Activated CD8-positive, alpha-beta memory T cell treated with anti-CD3 and anti-CD28 coated beads for 4 hours (primary cell): ENCODE measurements at places on chromosomes 3 and 15.

GRCh38 chr3:121698901-121699300 lies 38.2 kb upstream of the HCLS1 start:
- no peak for DNase-seq

DNA sequence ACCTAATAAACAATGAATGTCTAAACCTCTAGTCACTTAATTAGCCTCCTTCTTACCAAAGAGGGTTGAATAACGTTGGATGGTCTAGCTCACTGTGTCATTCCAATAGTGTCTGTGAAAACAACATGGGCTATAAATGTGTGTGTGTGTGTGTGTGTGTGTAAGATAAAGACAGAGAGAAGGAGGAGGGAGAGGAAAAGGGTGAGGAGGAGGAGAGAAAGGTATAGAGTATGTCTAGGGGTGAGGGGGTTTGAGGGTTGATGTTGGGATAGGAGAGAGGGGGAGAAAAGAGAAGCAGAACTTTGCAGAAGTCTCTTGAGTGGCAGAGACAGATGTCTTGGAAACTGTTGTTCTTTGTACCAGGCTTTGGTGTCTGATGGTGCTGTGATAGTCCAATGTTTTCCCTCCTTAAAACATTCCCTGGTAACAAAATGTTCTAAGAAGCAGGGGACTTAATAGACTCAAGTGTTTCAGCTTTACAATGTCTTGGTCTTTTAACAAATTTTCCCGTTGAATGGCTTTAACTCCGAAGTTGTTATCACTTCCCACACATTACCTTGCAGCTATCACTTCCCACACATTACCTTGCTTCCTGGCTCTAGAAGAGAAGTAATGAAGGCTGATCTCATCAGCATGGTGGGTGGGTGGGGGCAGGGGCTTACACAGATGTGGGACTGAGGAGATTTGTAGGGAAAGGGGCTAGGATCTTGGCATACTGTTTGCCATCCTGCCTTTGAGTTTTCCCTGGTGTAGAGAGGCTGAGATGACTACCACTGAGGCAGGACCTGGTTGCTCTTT lies 57.8 kb upstream of the ETV5 start:
- DNase-seq, result no peak

DNA sequence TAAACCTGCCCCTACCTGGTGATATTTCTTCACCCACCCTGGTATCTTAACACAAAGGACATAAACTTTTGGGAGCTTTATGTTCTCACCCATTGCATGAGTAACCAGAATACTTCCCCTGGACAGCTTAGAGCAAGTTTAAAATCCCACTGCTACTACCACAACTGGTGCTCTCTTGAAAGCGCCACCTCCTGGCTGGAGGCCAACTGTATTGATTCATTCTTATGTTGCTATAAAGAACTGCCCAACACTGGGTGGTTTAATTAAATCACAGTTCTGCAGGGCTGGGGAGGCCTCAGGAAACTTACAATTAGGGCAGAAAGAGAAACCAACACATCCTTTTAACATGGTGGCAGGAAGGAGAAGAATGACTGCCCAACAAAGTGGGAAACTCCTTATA lies 592.4 kb downstream of the EPHA3 start:
- DNase-seq, result no peak

- no peak for DNase-seq
Observed at GRCh38 chr15:45201557-45201859, 13.7 kb upstream of the SHF start.

DNA sequence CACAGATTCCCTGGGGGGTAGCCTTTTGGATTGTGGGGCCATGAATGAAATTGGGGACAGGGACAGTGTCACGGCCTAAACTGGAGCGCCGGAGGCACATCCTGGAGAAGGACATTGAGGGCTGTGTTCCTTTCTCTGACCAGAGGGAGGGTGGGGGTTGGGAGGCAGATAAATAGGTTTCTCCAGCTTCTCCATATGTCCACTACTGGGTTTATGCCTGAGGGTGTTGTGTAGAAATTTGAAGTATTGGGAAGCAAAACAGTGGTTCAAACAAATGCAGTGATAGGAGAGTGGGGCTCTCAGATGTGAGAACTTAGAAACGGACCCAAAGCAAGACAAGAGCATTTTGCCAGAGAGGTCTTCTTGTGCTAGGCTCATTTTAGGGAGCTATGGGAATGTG lies 34.3 kb downstream of the TRIM71 start:
- no peak for DNase-seq

- no peak for DNase-seq
Observed at GRCh38 chr3:100993309-100993708, at the start of gene ABI3BP. ABI3BP (minus strand) TSS chr3:100993421; CDS start chr3:100993384, 37 bp downstream.

GRCh38 chr3:172305552-172305951 lies 142.7 kb downstream of the GHSR start:
- DNase-seq, result no peak

GRCh38 chr15:44458429-44458828 lies 31.0 kb downstream of the CTDSPL2 start:
- no peak for DNase-seq

DNA sequence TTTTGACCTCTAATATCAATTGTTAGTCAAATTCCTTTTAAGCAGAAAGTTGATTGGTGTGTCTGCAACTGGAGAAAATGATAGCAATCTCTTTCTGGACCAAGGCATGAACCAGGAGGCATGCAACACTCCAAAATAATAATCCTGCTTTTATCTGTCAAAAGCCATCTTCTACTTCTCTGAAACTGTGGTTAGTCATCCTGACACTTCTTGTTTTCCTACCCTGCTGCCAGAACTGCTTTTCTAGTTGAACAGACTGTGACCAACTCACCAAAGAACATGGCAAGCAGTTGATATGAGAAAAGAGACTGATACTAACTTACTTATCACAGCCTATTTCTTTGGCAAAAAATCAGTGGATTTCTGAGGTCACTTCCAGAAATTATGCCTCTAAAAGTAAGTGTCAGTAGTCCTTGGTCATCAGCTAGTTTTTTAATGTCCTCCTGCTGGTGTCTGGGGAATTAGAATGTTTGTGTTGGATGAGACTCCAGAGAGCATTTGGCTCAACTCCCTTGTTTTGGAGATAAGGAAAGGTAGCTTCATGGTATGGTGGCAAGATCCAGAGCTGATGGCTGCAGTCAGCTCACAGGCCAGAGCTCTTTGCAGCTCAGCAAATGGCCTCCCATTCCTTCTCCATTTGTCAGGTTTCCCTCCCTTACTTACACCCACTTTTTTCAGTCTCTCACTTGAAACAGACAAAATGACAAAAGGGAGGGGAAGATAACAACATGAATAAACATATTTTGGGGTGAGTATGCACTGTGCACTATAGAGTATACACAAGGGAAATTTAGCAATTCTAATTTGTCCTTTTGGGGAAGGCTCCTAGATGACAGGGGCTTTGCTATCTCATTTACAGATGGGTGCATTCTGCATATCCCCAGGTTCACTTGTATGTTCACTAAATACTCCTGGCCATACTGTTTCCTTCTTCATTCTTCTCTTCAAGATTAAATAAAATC lies 7.0 kb downstream of the CRYGS start:
- no peak for DNase-seq

DNA sequence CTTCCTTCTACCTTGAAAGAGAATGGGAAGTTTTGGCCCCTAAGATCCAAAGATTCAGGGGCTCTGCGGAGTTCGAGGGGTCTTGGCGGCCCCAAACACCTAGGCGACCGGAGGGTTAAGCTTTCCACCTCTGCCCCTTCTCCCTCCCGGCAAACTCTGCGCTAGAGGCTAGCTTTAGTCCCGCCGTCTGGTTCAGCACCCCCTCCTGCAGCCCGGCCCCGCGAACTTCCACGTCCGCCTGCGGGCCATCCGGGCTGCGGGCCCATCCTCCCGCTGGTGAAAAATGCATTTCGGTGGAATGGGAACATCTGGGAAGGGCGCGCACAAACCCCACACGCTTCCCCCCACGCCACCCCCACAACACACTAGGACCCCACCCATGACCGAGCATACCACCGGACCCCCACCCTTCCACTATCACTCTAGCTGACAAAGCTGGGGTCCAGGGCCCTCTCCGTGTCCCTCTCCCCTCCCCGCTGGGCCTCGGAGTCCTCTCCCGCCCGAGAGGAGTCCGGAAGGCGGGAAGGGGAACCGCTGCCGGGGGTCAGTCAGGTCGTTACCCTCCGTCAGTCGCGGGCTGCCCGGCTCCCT lies 1.0 kb downstream of the SHOX2 start:
- no peak for DNase-seq

- no peak for DNase-seq
Observed at GRCh38 chr15:73345658-73346057, 23.1 kb downstream of the HCN4 start.

DNA sequence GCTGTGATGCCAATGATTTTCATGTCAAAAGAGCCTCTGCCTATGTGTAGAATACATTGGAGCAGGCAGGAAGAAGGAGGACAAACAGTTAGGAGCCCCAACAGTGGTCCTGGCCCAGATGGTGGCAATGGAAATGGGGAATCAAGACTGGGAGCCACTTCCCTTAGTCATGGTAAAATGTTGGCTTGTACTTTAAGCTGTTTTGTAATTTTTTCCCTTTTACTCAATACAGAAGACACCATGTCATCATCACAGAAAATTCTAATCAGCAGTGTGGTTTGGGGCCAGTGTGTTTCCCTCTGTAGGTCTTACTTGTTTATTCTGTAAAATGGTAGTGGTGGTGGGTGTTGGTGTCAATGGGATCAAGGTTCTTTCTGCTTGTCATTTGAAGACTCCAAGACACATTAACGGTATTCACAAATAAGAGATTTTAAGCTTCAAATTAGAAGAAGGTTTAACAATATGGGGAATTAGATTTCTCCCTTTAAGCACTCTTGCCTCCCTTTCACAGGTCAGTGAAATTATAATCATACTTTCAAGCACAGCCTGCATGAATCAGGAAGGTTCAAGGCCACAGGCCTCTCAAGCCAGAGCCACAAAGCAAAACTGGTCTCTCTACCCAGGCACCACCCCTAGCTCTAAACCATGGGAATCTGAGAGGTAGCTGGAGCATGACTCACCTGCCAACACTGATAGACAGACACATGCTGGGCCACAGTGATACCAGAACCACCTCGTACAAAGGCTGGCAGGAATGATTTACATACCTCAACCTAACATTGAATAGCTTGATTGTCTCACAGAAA lies 24.9 kb downstream of the SIAH2 start:
- no peak for DNase-seq

GRCh38 chr3:88034491-88035275 lies 24.1 kb downstream of the CGGBP1 start:
- DNase-seq, result no peak

- no peak for DNase-seq
Observed at GRCh38 chr3:142787719-142788118, 63.9 kb downstream of the TRPC1 start.

- DNase-seq, result no peak
Observed at GRCh38 chr3:129403450-129403849, 25.0 kb downstream of the EFCAB12 start.

DNA sequence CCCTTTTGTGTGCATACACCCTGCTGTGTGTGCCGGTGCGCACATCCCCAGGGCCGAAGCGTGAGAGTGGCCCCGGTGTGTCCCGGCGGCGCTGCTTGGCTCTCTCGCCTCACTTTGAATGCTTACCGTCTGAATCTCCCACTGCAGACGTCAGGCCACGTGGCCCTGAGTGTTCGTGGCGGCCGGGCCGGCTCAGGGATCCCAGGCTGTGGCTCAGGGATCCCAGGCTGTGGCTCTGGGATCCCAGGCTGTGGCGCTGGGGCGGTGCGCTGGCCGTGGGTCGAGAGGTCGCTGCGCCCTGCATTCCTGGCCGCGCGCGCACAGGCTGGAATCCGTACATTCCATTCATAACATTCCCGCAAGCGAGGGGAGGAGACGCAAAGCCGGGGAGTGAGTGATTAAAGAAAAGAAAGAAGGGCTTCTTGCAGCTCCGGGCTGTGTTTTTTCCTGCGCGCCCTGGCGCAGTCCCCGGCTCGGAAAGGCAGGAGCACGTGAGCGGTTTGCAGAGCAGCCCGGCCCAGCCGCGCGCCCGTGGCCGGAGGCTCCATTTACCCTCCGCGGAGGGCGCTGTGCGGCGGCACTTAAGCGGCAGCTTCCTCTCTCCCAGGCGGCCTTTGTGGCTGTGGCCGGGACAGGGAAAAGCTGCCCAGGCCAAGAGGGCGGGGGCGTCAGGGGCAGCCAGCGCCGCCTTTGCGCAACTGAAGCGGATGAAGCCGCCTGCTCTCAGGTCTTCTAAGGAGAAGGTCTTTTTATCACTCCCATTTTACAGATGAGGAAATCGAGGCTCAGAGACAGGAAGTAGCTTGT lies 87.0 kb upstream of the ALDH1L1 start:
- no peak for DNase-seq

DNA sequence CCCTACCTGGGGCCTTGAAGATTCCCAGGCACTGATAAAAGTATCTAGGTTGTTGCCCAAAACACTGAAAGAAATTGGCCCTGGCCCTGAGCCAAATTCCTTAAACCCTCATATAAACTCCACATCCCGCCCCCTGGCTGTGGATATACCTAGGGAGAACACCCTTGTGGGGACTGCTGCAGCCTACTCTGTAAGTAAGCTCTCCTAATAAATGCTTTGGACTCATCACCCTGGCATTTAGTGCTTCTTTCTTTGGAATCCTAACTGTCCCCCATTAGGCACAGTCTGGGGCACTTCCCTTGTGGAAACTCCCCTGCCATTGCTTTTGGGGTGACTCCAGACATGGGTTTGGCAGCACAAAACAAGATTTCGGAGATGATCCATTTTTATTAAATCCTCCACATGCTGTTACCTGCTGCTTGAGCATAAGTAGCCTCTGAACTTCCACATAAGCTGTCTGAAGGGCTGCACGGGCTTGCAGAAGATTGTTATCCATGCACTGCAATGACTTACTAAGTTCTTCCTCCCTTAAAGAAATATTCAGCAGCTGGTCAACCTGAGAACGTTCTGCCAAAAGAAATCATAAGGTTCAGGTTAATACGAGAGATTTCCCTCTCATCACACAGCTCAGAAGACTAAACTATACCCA lies 46.4 kb downstream of the ZNF106 start:
- DNase-seq, result no peak

DNA sequence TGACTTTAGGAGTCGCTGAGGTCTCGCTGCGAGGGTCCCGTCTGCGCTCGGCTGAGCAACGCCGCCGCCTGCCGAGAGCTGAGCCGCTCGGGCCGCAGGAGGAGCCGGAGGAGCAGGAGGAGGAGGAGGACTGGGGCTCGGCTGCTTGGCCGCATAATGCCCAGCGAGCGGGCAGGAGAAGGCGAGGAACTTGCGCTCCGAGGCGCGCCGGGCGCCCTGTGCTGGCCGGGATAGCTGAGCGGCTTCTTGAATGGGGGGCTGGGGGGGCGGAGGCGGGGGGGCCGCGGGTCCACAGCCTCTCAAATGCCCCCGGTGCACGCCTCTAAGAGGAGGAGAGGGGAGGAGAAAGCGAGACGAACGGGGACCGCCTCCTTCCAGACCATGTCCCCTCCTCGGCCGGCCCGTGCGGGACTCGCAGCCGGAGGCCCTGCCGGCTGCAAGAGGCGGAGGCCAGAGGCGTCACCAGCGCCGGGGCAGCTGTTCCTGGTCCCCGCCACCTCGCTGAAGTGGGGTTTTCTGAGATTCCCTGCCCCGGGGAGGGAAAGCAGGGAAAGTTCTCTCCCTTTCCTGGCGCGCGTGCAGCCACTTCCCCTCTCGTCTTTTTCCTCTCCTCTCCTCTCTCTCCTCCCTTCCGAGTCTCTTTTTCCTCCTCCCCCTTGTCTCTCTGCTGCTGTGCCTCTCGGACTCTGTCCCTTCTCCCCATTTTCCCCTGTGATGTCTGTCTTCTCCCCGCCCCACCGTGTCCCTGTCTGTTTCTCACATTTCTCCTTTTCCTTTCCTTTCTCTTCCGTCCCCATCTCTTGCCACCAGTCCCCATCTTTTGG lies at the start of gene ADAMTS9:
Gene ADAMTS9, minus strand, starts transcription at position 220 of the 824 bp plus-strand sequence. CDS start 343 bp downstream, outside the sequence.
- no peak for DNase-seq

- no peak for DNase-seq
Observed at GRCh38 chr3:166634091-166634746, 745.9 kb downstream of the ZBBX start.
